Activated T-cell treated with anti-CD3 and anti-CD28 coated beads, Interleukin-2, amount 50 U/mL, for 4 hours (primary cell): ENCODE measurements at places on chromosomes 4 and X. TPM values are rescaled to one million over a fixed set of nuclear protein-coding genes. Genes with fewer than 3 reads are reported as not detected.

DNA sequence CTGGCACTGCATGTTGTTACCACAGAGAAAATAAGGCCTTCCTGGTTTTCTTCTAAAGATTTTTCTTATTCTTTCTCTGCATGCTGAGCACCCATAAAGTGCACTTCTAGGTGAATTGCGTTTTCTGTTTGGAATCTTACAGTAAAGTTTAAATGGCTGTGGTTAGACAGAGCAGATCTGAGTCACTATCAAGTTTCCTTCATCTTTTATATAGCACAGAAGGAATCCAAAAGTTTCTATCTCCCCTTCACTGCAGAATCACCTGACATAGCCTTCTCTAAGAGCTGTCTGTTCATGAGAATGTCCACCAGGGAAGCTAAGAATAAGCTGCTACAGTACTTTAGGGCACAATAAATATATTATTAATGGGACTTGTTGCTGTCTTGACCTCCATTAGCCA lies 455.5 kb upstream of the FAM241A start:
- no peak for DNase-seq

- no peak for DNase-seq
Measured at GRCh38 chr4:123676890-123677229, 280.3 kb downstream of the SPRY1 start.

DNA sequence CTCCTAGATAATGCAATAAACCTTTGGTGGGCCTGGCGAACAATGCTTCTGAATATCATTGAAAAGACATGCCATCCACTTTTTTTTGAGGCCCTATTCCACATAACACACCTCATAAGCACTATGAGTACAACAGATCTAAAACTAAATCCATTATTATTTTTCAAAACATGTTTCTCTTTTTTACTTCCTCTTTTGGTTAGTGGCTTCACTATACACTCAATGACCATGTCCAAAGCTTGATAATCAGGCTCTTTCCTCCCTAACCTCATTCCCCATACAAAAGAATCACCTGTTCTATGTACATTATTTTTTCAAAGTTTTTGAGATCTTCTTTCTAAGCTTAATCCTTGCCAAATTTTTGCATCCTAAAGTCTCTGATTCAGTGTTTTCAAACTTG lies 20.4 kb upstream of the NPY2R start:
- DNase-seq = no peak

The AKAP14 gene
- not detected for total RNA-seq

DNA sequence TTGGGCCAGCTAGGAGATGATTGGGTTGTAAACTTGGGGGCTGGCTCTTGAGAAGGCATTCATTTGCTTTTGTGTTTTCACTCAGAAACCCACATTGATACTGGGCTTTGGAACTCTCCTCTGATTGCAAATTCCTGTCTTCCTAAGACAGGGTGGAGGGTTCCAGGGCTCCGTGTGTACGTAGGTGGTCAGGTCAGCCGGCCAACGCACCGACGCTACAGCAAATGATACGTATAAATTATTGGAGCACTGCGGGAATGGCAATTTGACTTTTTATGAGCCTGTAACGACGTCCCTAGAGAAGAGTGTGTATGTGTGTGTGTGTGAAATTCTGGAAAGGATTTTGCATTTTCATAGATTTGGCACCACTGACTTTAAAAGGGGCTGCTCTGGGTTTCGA lies 236.9 kb downstream of the SHOX start:
- no peak for DNase-seq

GRCh38 chr4:109211671-109212070 lies 90.8 kb downstream of the COL25A1 start:
- no peak for DNase-seq

DNA sequence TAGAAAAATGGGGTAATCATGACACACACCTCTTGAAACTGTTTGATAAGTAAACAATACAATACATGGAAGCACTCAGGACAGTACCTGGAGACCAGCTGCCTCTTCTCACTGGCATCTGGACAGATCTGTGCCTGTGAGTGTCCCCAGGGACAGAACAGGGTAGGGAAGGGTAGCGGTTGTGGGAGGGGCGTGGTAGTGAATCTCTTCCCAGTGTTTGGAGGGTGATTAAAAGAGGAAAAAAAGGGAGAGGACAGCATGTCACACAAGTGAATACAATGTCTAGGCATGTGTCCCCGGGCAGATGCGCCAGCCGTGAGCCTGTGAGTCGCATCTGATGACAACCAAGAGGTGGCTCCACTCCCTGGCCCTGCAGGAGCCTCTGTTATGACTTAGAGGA lies 138.8 kb upstream of the MSX1 start:
- no peak for DNase-seq

DNA sequence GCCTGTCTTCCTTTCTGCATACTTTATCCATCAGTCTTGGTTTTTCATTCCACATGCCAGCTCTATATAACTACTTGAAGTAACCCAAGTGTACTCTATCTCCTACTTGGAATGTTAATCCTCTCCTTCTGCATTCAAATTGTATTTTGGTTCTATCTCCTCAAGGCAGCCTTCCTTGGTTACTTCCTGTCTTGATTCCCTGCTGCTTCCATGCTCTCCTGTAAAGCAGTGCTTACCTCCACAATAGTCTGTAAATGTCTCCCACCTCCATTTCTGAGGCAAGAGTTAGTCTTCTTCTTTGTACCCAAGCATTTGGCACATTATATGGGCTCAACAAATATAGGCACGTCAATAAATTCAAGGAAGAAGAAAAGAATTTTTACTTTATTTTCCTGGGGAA lies 298.4 kb downstream of the ARHGAP24 start:
- DNase-seq = no peak

DNA sequence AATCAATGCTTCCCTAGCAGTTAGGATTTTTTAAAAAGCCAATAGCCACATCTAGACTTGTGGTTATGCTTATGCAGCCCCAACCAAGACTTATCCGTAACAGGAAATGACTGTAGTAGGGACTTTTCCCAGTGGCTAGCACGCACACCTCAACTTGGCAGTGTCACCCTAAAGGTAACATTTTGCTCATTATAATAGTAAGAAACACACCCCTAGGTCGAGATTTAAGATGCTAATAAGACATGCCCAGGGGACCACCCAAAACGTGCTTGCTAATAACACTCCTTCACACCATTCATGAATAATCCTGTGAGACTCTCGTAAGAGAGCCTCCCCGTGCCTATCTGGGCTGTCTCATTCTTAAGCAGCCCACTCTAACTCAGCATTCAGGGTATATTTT lies 195.3 kb downstream of the CHIC1 start:
- DNase-seq = no peak

DNA sequence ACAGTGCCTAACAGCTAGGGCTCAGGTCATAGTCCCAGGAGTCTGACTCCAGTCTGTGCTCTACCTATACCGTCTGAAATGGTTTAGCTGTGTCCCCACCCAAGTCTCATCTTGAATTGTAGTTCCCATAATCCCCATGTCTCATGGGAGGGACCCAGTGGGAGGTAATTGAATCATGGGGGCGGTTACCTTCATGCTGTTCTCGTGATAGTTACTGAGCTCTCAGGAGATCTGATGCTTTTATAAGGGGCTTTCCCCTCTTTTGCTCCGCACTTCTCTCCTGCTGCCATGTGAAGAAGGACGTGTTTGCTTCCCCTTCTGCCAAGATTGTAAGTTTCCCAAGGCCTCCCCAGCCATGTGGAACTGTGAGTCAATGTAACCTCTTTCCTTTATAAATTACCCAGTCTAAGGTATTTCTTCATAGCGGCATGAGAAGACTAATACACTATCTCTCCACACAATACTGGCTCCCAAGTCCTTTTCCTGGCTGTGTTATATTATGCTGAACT lies 110.8 kb downstream of the AFAP1 start:
- no peak for DNase-seq
